ENCODE measurements at places on chromosomes 12 and 14.

DNA sequence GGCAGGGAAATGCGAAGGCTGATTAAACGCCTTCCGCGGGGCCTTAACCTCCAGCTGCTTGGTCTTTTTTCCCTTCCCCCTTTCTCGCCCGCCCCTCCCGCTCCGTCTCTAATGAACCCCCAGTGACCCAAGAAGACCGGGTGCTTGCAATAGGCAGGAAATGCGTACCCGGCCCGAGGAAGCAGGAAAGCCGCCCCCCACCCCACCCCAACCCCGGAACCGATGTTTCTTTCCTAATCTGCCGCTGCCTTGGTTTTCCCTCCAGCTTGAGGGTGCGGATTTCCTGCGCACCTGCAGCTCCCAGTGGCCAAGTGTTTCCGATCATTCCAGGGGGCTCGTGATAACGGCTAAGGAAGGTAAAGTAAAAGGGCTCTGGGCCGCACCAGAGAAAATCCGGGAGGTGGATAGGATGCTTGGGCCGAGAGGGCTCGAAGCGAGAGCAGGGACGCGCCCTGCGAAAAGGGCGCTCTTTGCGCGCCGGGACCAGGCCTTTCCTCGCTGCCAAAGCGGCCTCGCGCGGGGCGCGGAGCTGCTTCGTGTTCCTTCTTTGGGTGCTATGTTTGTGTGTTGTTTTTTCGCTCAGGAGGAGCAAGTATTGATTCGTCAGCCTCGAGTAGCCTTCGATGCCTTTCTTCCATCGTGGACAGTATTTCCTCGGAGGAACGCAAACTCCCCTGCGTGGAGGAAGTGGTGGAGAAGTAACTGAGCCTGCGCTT lies 983 bp downstream of the MYF6 start:
- DNase-seq: no peak

DNA sequence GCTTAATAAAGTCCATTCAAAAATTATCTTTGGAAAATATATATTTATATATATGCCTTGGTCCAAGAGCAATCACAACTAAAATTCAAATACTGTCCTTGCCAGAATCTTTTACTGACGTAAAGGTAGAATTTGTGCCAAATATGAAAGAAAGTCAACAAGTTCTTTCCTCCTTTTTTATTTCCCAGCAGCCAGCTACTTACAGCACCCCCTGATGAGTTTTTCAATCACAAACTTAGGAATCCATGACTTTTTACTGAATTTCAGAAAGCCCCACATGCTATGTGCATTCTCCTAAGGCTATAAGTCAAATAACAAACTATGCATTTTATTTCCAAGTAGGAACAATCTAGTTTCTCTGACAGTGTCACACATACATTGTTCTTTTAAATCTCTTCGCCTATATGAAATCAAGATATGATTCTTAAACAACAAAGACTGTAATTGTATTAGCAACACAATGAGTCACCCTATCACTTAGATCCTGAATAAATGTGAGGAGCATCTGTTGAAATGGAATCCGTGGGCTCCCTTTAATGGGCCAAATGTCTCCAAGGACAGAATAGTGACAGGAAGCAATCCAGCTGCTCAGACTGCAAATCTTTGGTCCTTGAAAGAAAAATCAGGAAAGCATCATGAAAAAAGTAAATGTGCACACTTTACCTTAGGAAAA lies 271.4 kb downstream of the DUSP6 start:
- DNase-seq: no peak

GRCh38 chr12:124454735-124455134 lies 112.7 kb downstream of the NCOR2 start:
- DNase-seq: no peak

DNA sequence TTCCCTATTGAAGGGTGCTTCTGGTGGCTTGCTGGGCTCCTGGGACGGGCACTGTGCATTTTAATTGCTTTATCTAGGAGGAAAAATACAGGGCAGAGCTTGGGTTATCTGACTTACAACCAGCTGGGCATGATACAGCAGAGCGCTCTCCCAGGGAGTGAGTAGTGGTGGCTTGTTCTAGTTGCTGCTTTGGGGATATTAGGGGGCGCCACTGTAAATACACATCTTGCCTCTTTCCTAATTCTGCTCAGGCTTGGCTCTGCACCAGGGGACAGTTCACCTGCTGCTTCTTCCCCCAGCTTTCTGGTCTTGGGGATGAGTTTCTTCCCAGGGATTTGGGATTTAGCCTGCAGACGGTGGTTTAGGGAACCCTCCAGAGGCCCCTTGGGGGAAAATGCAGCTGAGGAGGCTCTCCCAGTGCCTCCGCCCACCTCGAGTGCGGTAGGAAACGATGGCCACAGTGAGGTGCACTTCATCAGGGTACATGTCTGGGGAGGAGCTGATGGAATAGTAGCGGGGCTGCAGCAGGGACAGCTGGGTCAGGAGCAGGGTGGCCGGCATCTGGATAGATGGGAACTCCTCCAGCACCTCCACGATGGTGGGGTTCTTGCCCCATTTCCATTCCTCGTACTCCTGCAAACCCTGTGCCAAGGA lies 36.9 kb upstream of the FBXO21 start:
- no peak for DNase-seq

GRCh38 chr14:30532264-30532663 lies 26.7 kb upstream of the G2E3 start:
- no peak for DNase-seq

DNA sequence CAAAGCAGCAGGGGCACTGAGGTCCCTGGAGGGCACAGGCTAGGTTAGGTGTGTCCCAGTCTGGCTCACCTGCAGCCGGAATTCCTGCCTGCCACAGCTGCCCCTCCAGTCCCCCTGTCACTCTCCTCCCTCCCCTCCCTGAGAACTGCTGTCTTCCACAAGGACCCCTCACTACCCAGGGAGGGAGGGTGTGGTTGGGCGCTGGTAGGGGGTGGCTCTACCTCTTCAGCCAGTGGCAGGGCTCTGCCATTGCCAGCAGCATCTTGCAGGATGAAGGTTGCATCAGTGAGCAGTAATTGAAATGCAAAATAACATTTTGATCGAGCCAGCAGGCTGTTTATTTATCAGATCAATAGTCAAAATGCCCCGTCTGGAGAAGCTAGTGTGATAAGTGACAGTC lies 45.7 kb downstream of the ESRRB start:
- no peak for DNase-seq

GRCh38 chr14:105481886-105482457 lies 4.7 kb upstream of the CRIP1 start:
- peak; percentile 65 for DNase-seq

DNA sequence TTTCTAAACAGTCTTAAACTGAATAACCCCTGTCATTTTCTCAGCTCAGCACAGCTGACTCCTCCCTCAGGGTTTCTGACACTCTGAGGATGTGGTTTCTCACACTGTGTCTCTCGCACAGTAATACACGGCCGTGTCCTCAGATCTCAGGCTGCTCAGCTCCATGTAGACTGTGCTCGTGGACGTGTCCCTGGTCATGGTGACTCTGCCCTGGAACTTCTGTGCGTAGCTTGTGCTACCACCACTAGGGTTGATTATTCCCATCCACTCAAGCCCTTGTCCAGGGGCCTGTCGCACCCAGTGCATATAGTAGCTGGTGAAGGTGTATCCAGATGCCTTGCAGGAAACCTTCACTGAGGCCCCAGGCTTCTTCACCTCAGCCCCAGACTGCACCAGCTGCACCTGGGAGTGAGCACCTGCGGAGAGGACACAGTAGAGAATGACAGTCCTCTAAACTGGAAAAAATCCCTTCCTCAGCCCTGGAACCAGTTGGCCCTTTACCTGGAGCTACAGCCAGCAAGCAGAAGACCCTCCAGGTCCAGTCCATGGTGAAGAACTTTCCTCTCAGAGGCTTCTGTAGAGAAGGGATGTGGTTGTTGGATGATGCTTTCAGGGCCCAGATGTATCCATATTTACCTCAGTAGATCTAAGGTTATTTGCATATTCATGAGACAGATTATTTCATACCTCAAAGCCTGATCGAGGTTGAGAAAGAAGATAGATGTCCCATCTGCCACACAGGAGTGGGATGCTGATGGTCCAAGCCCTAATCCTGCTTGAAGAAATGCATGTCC lies 984.8 kb downstream of the TMEM121 start:
- no peak for DNase-seq

DNA sequence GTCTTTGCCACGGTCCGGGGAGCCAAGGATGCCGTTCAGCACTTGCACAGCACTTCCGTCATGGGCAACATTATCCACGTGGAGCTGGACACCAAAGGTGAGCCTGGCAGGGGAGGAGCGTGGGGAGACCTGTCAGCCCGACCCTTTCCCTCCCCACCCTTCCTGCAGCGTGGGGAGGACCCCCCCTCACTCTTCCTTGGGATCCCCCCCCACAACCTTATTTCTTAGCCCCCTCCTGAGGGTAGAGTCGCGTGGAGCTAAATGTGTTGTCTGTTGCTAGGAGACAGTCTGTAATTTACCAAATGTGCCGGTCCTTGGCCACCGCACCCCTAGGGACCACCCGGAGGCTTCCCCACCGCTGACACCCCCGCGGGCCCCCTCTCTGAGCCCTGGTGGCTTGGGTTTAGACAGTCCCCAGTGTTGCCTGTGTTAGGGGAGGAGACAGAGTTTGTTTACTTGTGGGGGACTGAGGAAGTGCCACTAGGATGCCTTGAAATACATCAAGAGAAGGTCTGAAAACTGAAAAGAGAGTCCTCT lies 2.3 kb downstream of the SETD1B start:
- no peak for DNase-seq

DNA sequence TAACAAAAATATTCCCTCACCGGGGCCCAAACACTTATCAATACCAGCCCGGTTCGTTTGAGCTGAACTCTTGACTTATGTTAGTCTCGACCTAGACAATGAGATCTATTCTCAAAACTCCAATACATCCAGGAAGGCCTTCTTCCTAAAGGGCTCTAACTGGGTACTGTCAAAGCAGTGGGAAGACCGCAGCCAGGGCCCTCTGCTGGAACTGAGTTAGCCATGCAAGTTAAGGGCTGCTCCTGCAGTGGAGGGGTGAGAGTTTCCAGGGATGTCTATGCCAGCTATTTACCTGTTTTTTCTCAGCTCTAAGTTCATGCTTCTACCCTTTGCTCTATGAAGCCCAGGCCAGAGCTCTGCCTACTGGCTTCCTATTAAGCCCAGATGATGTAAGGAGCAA lies 348.8 kb downstream of the GXYLT1 start:
- DNase-seq: no peak

DNA sequence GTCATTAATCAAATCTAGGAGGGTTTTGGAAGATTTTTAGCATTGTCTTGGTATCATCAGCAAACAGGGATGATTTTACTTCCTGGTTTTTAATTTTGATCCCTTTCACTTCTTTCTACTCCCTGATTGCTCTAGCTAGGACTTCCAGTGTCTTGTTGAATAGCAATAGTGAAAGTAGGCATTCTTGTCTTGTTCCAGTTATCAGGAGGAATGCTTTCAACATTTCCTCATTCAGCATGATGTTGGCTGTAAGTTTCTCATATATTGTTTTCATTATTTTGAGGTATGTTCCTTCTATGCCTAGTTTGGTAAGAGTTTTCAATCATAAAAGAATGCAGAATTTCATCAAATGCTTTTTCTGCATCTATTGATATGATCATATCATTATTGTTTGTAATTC lies 244.2 kb upstream of the CLEC14A start:
- no peak for DNase-seq

DNA sequence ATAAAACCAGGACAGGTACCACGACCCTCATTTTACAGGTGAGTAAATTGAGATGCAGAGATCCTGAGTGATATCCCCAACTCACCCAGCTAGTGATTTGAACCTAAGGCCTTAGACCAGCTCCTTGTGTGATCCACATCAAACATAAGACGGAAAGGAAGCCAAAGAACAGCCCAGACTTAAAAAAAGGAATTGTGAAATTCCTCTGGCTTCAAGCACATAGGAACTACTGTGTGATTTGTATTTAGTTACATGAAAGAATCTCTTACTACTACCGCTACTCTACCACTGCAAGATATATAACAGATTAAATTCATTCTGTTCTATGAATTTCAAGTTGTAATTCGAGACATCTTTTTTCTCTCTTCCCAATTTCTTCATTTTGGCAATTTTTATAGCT lies 10.5 kb downstream of the E2F7 start:
- DNase-seq: no peak

DNA sequence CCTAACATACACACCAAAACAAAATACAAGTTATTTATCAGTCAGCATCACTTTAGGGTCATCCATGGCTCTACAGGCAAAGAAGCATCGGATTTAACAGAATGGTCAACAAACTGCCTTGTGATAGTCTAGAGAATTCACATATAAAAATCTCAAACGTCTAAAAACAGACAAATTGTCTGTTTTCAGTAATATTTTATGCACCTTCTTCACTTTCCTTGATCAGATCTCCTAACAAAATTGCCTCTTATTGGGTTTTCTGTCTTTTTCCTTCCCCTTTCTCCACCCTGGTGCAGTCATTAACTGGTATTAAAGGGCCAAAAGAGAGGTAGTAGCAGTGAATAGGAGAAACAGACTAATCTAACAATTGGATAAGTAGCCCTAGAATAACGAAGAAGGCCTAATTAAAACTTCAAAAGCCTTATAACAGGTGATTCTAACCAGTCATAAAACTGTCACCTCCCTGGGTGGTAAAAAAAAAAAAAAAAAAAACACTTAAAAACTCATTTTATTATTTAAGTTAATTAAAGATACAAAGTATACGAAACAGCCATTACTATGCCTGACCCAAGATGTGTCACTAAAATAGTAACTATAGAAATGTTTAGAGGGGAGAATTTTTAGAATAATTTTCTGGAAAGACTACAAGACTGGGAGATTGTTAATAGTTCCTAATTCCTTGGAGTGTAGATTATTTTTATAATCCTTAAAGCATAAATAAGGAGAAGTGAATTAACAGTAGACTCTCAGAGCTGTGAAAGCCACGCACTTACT lies 1.5 kb downstream of the KIF21A start:
- no peak for DNase-seq

DNA sequence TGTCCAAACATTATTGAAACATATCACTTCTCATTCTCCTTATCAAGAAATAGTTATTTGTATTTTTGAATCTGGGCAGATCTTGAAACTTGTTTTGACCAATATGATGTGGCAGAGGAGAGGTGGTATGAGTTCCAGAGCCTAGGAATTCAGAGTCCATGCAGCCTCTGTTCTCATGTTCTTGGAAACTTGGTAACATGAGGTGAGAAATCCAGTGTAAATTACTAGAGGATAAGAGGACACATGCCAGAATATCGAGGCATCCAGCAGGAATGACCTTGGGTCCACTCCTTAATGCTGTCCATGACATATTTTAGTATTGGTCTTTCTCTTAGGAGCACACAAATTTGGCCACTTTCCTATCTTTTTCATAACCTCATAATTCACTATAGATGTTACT lies 1374.6 kb downstream of the FSCB start:
- DNase-seq: no peak
